ENCODE measurements at places on chromosomes 7 and 10. TPM values are rescaled to one million over a fixed set of nuclear protein-coding genes. Genes with fewer than 3 reads are reported as not detected.

DNA sequence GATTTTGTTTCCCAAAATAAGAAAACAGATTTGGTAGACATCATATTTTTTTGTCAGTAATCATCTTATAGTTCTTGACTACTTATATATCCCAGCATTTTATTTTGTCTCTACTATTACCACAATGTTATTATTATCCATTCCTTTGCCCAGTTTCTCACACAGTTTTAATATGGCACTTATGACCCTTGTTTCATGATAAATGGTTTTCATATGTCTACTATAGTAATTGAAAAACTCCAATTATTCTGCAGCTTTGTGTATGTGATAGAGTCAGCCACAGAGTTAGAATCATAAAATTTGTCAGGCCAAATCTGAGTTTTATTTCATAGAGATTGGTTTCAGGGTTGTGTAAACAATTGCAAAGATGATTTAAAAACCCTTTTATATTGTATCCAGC, 203.9 kb downstream of the MALRD1 start:
- no peak overlapping the region for H3K4me3 ChIP-seq
- DNase-seq = no peak
- no peak overlapping the region for H3K27ac ChIP-seq
- no peaks in the 10 kb centered on the region for H3K4me1 ChIP-seq
- no peaks in the 10 kb centered on the region for H3K27me3 ChIP-seq
- no peaks in the 10 kb centered on the region for H3K36me3 ChIP-seq

DNA sequence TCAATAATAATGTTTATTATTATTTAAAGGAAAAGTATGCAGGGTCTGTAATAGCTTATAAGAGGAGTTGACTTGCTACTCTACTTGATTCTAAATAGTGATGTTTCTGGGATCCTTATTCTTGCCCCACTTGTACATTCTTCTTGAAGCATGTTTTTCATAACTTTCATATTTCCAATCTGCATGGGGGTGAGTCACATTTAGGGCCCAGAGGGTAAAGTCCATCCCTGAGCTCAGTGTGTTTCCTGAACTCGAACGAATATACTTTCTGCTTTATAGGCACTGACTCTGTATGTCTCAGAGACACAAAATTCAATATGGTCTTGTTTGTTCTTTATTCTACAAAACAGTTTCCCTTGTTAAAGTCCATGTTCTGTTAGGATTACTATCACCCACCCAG, 61.0 kb upstream of the SMIM30 start:
- no peak overlapping the region for H3K4me3 ChIP-seq
- no peaks in the 10 kb centered on the region for H3K36me3 ChIP-seq
- no peak overlapping the region for H3K27ac ChIP-seq

DNA sequence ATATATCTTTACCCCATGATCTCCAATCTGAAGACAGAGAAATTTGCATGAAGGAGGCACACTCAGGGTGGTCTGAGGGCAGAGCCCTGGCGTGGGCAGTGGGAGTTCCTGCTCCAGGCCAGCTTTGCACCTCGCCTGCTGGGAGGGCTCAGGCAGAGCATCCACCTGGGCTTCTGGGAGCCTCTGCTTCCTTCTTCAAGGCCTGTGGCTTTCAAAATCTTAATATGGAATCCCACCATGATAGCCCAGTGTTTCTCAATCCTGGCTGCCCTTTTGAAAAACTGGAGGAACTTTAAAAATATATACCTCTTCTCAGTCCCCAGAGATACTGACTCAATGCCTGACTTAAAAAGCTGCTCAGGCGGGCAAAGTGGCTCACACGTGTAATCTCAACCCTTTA, 36.7 kb upstream of the PSAP start:
- DNase-seq = no peak
- no peak overlapping the region for H3K27ac ChIP-seq
- H3K36me3 ChIP-seq = no peaks in the 10 kb centered on the region
- no peaks in the 10 kb centered on the region for H3K4me1 ChIP-seq

DNA sequence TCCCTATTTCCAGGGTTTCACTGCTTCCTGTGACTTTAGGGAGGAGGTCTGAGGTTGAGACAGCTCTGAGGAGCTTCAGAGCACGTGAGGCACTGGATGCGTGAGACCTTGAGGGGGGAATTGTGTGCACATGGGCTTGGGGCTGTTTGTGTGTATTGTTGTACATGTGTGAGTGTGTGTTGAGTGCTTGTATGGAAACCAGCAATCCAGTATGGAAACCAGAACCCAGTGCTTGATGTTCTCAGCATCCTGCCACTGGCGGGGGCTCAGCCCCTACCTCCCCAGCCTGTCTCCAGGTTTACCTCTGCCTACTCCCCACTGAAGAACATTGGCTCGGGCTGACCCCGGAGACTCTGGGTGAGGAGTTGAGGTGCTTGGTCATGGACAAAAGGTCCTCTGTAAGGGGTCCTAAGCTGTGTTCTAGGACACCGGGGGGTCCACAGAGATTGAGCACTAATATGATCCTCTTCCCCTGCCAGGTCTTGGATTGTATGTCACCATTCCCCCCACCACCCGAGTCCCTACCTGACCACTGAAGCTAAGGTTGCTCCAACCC, 20.8 kb downstream of the SFTPD start:
- no peak for DNase-seq
- H3K4me1 ChIP-seq = no peaks in the 10 kb centered on the region
- no peaks in the 10 kb centered on the region for H3K36me3 ChIP-seq
- H3K27ac ChIP-seq = no peak overlapping the region

- no peak overlapping the region for H3K4me3 ChIP-seq
- no peaks in the 10 kb centered on the region for H3K4me1 ChIP-seq
- no peak for DNase-seq
- H3K27me3 ChIP-seq = no peaks in the 10 kb centered on the region
Measured at GRCh38 chr7:47149208-47149839, 432.6 kb downstream of the TNS3 start.

- no peak overlapping the region for H3K4me3 ChIP-seq
- no peaks in the 10 kb centered on the region for H3K27me3 ChIP-seq
- peaks cover 35% of the 10 kb centered on the region for H3K36me3 ChIP-seq
- peak; percentile 38 for DNase-seq
Measured at GRCh38 chr7:2725178-2726105, 37.4 kb downstream of the AMZ1 start.

DNA sequence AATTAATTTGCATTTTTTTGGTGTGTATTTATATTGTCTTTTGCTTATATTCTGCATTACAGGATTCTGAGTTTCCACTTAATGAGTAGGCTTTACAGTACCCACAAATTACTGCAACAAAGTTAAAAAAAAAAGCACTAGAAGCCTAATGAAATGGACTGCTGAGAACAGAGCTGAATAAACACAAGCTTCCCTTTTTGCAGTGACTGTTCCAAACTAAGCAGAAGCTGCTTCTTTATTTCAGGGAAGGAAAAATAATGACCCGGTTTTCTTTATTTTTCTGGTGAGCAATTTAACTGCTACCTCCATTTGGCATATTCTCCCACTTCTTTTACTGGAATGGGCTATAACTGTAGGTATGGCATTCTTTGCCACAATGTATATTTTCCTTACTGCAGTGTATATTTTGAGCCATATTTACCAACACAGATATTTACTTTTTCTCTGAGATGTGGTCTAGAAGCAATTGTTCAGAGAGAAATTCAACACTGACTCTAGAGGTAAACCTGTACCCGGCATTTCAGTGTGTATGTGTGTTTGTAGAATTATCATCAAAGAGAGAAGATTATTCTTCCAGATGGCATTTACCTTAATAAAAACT, 56.9 kb downstream of the HDAC9 start:
- no peaks in the 10 kb centered on the region for H3K4me1 ChIP-seq
- DNase-seq = no peak
- no peak overlapping the region for H3K4me3 ChIP-seq

DNA sequence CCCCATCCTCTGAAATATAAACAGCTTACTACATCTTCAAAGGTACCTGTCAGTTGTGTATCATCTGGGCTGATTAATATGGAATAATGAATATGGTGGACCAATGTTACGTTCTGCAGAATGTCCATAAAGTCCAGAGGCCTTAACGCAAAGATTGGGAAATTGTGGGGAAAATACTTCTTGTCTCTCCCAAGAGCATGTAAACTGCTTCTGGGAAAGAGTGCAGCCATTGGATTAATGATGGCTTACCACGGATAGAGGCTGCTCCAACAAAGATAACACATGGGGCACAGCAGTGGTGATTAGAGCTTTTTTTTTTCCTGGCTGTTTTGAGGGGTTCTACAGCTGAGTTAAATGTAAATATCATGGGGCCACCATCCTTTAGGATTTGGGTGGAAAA, 340.4 kb upstream of the AKR1E2 start:
- no peak overlapping the region for H3K27ac ChIP-seq
- DNase-seq = no peak
- no peaks in the 10 kb centered on the region for H3K27me3 ChIP-seq
- H3K4me1 ChIP-seq = no peaks in the 10 kb centered on the region
- no peak overlapping the region for H3K4me3 ChIP-seq

GRCh38 chr7:152329469-152329868, 106.3 kb downstream of the KMT2C start:
- no peaks in the 10 kb centered on the region for H3K27me3 ChIP-seq
- H3K4me3 ChIP-seq = no peak overlapping the region
- no peak overlapping the region for H3K27ac ChIP-seq
- no peaks in the 10 kb centered on the region for H3K4me1 ChIP-seq
- peaks cover 32% of the 10 kb centered on the region for H3K36me3 ChIP-seq

- DNase-seq = no peak
- H3K27me3 ChIP-seq = no peaks in the 10 kb centered on the region
- no peak overlapping the region for H3K27ac ChIP-seq
- peaks cover 12% of the 10 kb centered on the region for H3K36me3 ChIP-seq
Measured at GRCh38 chr7:27631391-27631790, 31.3 kb downstream of the HIBADH start.

DNA sequence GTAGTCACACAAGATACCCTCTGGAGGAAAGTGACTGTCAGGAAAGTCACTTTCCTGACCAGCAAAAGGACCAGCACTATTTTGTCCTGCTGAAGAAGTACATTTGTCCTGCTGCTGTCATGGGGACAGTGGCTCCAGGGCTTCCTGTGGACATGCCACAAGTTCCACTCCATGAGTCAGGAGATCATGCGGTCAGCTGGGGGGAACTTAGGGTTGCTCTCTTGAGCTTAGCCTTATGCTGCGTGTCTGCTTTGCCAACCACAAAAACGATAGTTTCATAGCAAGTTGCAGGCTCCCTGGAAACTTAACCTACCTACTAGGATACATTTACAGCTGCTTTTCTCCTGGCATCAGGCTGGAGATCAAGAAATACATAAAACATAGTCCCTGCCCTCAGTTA, 19.8 kb upstream of the ALOX5 start:
- no peaks in the 10 kb centered on the region for H3K4me1 ChIP-seq
- no peaks in the 10 kb centered on the region for H3K27me3 ChIP-seq
- no peak for DNase-seq
- H3K27ac ChIP-seq = no peak overlapping the region
- no peak overlapping the region for H3K4me3 ChIP-seq

GRCh38 chr10:70807556-70807955, 8.2 kb upstream of the SGPL1 start:
- no peak overlapping the region for H3K4me3 ChIP-seq
- H3K36me3 ChIP-seq = no peaks in the 10 kb centered on the region
- no peak overlapping the region for H3K27ac ChIP-seq

DNA sequence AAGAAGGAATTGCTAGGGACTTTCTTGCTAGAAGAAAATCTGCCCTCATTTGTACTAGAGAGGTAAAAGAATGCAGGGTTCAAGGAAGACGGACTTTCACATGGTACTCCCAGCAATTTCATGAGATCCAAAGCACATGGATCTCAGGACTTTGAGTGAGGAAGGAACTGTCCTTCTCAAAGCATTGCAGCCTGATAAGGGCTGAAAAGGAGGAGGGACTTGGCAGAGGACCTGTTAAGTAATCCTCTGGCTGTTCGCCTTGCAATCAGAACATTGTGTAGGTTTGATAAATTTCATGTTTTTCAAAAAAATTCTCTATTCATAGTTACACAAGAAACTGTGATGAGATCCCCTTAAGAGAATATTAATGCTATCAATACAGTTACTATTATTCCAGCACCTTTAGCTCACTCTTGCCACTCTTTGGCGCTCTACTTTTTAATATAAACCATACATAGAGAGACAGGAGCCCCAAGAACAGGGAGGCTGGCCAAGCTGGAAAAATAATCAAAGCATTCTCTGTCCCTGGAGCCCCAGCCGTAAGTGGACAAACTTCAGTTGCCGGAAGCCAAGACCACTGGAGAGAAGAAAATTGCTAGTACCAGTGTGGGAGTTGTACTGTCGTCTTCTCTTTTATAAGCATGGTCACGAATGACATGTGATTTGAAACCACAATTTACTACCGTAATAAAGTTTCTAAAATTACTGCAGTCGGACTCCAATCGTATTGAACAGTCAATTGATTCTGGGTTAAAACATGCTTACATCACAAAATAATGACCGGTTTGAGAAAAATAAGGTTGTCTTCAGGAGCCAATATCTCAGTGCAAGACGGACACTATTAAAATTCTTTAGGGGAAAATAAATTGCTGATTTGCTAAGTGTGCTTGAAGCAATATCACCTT, 424.4 kb downstream of the SDK1 start:
- H3K4me1 ChIP-seq = peaks cover 11% of the 10 kb centered on the region
- no peaks in the 10 kb centered on the region for H3K36me3 ChIP-seq
- no peaks in the 10 kb centered on the region for H3K27me3 ChIP-seq
- H3K27ac ChIP-seq = no peak overlapping the region

- no peak overlapping the region for H3K4me3 ChIP-seq
- H3K27ac ChIP-seq = no peak overlapping the region
- no peak for DNase-seq
- H3K27me3 ChIP-seq = no peaks in the 10 kb centered on the region
Measured at GRCh38 chr7:114785496-114785895, 136.4 kb upstream of the MDFIC start.

DNA sequence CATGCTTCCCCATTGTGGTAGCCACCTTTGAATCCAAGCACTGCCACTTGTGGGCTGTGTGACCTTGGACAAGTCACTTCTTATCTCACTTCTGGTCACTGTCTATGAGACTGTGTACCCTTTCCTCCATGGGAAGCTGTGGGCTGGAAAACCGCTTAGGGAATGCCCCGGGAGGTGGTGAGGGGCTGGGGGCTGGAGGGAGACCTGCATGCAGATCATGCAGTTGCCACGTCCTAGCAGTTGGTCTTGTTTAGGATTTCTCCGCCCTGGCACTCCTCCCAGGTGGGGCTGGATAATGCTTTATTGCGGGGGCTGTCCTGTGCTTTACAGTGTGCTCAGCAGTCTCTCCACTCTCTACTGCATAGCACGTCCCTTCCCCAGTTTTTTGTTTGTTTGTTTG, 62.9 kb upstream of the OPN4 start:
- H3K36me3 ChIP-seq = no peaks in the 10 kb centered on the region
- no peak overlapping the region for H3K27ac ChIP-seq
- no peaks in the 10 kb centered on the region for H3K27me3 ChIP-seq
- DNase-seq = no peak

The DPYSL4 gene
- total RNA-seq = 7.7 TPM

The CDNF gene
- total RNA-seq = 0.61 TPM

The PAPSS2 gene
- 15.1 TPM for total RNA-seq

The HOXA10 gene
- total RNA-seq = not detected

The FAM221A gene
- 14.4 TPM for total RNA-seq

The RASA4B gene
- 13.0 TPM for total RNA-seq

The HOXA5 gene
- not detected for total RNA-seq

The SYT15 gene
- total RNA-seq = 1.8 TPM

The FOXP2 gene
- total RNA-seq = 13.8 TPM

The H2BK1 gene
- total RNA-seq = not detected
